ENCODE measurements at places on chromosomes 2 and 18.

DNA sequence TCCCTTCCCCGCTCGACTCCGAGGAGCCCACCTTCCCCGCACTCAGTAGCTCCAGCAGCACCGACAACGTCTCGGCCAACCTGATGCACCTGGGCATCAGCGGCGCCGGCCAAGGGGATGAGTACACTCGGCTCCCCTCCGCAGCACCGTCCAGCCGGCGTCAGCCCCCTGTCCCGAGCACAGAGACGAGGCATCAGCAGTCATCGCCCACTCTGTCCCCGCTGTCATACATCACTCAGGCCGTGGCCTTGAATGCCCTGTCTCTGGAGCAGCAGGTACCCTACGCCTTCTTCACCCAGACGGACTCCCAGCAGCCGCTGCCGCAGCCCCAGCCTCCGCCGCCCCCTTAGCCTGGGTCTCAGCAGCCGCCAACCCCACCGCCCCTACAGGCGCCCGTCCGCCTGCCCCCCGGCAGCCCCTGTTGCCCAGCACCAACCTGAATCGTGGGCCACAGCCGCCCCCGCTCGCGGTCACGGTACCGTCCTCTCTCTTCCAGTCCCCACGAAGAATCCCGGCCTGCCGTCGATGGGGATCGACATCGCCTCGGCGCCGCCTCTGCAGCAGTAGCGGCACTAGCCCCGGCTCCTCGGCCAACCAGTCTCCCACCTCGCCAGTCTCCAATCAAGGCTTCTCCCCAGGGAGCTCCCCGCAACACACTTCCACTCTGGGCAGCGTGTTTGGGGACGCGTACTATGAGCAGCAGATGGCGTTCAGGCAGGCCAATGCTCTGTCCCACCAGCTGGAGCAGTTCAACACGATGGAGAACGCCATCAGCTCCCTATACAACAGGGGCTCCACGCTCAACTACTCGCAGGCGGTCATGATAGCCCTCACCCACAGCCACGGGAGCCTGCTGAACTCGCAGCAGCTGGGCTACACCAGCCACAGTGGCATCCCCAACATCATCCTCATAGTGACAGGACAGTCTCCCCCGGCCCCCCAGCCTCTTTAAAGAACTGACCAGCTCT, 1195.9 kb upstream of the CHAC2 start:
- H3K27ac ChIP-seq, result no peak overlapping the region
- H3K27me3 ChIP-seq, result no peaks in the 10 kb centered on the region
- H3K4me3 ChIP-seq, result no peak overlapping the region
- H3K36me3 ChIP-seq, result no peaks in the 10 kb centered on the region
- no peak for DNase-seq

GRCh38 chr2:241514986-241515737, 6.8 kb upstream of the STK25 start:
- peaks cover 9% of the 10 kb centered on the region for H3K36me3 ChIP-seq
- H3K27ac ChIP-seq, result no peak overlapping the region
- H3K4me1 ChIP-seq, result peaks cover 3% of the 10 kb centered on the region
- no peak for DNase-seq
- no peaks in the 10 kb centered on the region for H3K27me3 ChIP-seq
- no peak overlapping the region for H3K4me3 ChIP-seq

DNA sequence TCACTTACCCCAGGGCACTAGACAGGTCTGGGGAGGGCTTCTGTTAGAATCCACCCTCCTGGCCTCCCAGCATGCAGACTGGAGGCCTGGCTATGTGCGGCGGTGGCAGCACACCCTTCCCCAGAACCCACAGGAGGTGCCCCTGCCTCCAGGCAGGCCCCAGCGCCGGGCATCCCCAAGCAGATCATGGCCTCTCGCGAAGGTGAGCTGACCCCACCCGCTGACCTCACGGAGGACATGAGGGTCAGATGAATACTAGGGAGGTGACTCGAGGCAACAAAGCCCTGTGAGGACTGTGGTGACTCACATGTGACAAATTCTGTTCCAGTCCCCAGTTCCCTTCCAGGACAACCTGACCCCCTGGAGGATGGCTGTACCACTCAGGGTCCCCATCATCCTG, 1.9 kb downstream of the MAB21L4 start:
- H3K4me3 ChIP-seq, result no peak overlapping the region
- no peaks in the 10 kb centered on the region for H3K36me3 ChIP-seq

GRCh38 chr2:179428649-179429048, 164.0 kb upstream of the SESTD1 start:
- H3K27me3 ChIP-seq, result no peaks in the 10 kb centered on the region
- peaks cover 2% of the 10 kb centered on the region for H3K4me1 ChIP-seq
- H3K4me3 ChIP-seq, result no peak overlapping the region
- no peak overlapping the region for H3K27ac ChIP-seq

GRCh38 chr2:95670167-95670566, 78.4 kb downstream of the TRIM43 start:
- H3K27me3 ChIP-seq, result peaks cover 11% of the 10 kb centered on the region
- no peak for DNase-seq
- H3K4me3 ChIP-seq, result no peak overlapping the region
- no peak overlapping the region for H3K27ac ChIP-seq

DNA sequence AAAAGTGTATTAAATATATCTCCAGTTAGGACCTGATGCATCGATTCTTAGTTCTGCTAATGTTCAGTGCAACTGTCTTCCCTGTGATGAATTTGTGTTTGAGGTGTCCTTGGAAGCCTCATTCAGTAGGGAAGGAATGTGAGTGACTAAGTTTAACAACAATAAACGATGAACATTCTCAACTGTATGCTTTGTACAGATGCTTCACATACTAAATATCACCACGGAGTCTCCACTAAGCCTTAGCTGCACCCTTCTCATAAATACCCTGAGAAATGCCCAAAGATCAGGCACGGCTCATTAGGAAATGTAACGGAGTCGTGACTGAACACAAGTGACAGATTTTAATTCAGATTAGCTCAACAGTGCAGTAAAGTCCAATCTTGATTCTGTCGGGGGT, 24.4 kb upstream of the AGFG1 start:
- no peaks in the 10 kb centered on the region for H3K27me3 ChIP-seq
- peak; percentile 35 for DNase-seq
- H3K36me3 ChIP-seq, result no peaks in the 10 kb centered on the region
- no peak overlapping the region for H3K4me3 ChIP-seq

- H3K27me3 ChIP-seq, result no peaks in the 10 kb centered on the region
- no peak overlapping the region for H3K4me3 ChIP-seq
- no peaks in the 10 kb centered on the region for H3K4me1 ChIP-seq
- no peak overlapping the region for H3K27ac ChIP-seq
- DNase-seq, result peak; percentile 96
- no peaks in the 10 kb centered on the region for H3K36me3 ChIP-seq
Observed at GRCh38 chr2:189347540-189347939, 93.7 kb upstream of the WDR75 start.

GRCh38 chr2:70626254-70626990, 72.8 kb upstream of the TGFA start:
- peaks cover 2% of the 10 kb centered on the region for H3K4me1 ChIP-seq
- H3K4me3 ChIP-seq, result no peak overlapping the region
- peaks cover 26% of the 10 kb centered on the region for H3K27me3 ChIP-seq
- DNase-seq, result no peak
- H3K27ac ChIP-seq, result no peak overlapping the region

GRCh38 chr2:156601855-156602551, 165.8 kb downstream of the GPD2 start:
- no peak overlapping the region for H3K4me3 ChIP-seq
- no peak overlapping the region for H3K27ac ChIP-seq

GRCh38 chr2:218166791-218167190, at the start of gene CXCR1:
Gene CXCR1 (minus strand): TSS chr2:218166962. CDS start chr2:218165211, 1,751 bp downstream.
- no peak for DNase-seq
- no peaks in the 10 kb centered on the region for H3K36me3 ChIP-seq
- no peak within 1 kb of the TSS for H3K27ac ChIP-seq
- no peak within 1 kb of the TSS for H3K4me3 ChIP-seq

DNA sequence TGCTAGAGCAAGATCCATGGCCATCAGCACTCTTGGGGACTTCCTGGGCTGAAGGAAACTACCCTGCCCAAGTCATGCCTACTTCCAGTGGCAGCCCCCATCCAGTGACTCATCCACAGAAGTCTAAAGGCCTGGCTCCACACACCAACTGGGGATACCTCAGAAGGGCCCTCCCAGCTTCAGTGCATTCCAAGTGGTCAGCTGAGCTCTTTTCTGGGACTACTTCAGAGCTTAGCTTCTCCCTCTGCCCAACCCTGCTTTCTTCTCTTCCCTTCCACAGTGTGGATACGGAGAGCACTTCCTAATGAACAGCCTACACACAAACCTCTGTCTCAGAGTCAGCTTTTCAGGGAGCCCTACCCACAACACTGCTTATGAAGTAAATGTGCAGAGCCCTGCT, 66.5 kb downstream of the CLHC1 start:
- H3K36me3 ChIP-seq, result no peaks in the 10 kb centered on the region
- H3K4me1 ChIP-seq, result peaks cover 18% of the 10 kb centered on the region
- DNase-seq, result peak; percentile 70
- H3K27ac ChIP-seq, result no peak overlapping the region

DNA sequence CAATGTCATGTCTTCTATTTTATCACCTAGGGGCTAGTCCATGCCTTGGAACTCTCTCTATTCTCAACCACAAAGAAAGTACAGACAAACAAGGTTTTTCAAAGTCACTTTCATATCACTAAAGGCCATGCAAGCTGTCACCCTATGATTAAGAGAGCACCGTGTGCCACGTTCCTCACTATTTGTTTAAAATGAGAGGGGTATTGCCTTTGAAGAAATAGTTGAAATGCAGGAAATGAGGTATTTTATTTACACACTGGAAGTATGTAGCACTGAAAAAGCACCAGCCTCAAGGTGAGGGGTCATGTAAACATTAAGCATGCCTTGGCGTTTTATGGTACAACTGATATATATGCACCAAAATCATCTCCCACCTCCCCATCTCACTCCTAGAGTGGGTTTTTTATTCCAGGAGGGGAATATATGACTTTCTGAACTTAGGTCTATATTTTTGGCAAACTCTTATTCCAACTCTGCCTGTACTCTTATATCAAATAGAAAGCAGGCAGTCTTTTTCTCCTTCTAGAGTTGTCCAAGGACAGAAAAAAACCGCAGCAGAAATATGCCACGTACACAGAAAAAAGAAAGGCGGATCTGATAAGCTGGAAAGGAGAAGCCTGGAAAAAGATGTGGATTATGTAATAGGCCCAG, 53.5 kb downstream of the VSNL1 start:
- DNase-seq, result peak; percentile 49
- no peaks in the 10 kb centered on the region for H3K27me3 ChIP-seq
- no peaks in the 10 kb centered on the region for H3K36me3 ChIP-seq
- H3K27ac ChIP-seq, result peak overlapping the region; percentile 26
- peaks cover 5% of the 10 kb centered on the region for H3K4me1 ChIP-seq
- no peak overlapping the region for H3K4me3 ChIP-seq

DNA sequence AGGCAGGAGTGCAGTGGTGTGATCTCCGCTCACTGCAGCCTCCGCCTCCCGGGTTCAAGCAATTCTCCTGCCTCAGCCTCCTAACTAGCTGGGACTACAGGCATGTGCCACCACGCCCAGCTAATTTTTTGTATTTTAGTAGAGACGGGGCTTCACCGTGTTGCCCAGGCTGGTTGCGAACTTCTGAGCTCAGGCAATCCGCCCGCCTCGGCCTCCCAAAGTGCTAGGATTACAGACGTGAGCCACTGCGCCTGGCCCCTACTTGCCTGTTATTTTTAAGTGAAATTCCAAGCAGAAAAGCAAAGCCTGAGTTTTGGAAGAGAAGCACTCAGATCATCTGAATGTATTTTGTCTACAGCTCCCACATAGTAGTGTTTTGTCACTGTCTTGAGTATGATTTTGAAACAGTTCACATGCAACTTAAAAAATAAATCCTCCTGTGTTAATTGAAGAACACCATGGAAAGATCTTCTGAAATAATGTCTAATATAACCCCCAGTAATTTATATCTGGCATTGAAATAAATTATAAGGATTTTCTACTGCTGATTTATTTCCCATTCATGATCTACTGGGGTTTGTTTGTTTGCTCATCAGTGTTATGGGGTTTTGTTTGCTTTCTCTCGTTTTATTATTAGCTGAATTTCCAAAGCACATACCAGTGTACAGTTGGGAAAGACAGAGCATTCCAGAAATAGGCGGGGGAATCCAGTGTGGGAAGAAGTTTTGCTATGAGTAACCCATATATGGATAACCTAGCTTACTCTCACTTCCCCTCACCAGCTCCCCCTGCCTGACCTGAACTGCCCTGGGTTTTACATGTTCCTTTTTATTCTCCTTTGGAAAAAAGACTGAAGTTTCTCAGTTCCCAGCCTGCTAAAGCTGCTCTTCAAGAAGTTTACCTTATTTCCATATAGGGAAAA, 80.1 kb upstream of the MAP3K20 start:
- no peak overlapping the region for H3K4me3 ChIP-seq
- H3K27ac ChIP-seq, result no peak overlapping the region
- H3K36me3 ChIP-seq, result no peaks in the 10 kb centered on the region
- peak; percentile 93 for DNase-seq
- no peaks in the 10 kb centered on the region for H3K4me1 ChIP-seq
- H3K27me3 ChIP-seq, result no peaks in the 10 kb centered on the region

DNA sequence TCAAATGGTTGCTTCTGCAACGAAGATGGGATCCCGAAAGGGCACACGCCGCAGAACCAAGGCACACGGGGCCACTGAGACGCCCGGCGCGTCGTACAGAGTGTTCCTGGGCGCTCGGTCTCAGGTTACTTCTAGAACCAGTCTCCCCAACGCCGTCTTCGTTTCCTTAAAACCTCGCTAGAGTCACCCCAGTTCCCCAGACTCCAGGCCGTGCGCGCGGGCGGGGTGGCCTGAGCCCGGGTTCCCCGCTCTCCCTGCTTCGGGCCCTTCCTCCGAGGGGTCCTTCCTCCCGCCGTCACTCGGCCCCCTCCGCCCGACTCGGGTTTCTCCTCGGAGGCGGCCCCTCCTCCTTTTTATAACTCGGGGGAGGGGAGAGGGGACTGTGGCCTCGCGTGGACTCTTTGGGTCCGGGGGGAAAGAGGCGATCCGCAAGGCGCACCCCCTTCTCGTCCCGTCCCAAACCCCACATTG, 774 bp upstream of the FZD7 start:
- peak overlapping the region; percentile 84 for H3K4me3 ChIP-seq
- no peaks in the 10 kb centered on the region for H3K27me3 ChIP-seq
- peak; percentile 80 for DNase-seq
- H3K4me1 ChIP-seq, result peaks cover 25% of the 10 kb centered on the region
- no peaks in the 10 kb centered on the region for H3K36me3 ChIP-seq

DNA sequence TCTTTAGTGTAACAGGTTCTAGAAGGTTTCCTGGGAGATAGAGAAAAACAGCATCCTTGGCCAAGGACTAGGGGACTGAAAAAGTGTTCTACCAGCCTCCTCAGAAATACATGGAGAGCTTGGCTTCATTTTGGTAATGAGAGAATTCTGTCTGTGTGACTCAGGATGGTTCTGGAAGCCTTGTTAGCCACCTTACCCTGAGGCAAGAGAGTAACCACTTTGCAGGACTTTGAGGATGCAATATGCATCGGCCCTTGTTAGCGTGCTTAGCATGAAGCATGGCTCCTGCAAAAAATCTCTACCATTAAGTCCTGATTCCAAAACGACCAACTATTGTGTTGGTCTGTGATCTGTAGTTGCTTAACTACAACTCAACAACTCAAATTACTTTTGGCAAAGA, 79.8 kb downstream of the C1QL2 start:
- peaks cover 43% of the 10 kb centered on the region for H3K27me3 ChIP-seq
- H3K27ac ChIP-seq, result no peak overlapping the region
- no peak for DNase-seq
- no peaks in the 10 kb centered on the region for H3K4me1 ChIP-seq

All from mesenchymal stem cell (in vitro differentiated cells and primary cell).